ENCODE measurements at places on chromosomes 13 and 19.

- H3K27ac ChIP-seq: peak overlapping the region; percentile 30
- no peaks in the 10 kb centered on the region for H3K4me1 ChIP-seq
- H3K27me3 ChIP-seq: no peaks in the 10 kb centered on the region
- H3K36me3 ChIP-seq: peaks cover 2% of the 10 kb centered on the region
- DNase-seq: no peak
Measured at GRCh38 chr13:110338441-110339101, 31.5 kb downstream of the COL4A2 start.

DNA sequence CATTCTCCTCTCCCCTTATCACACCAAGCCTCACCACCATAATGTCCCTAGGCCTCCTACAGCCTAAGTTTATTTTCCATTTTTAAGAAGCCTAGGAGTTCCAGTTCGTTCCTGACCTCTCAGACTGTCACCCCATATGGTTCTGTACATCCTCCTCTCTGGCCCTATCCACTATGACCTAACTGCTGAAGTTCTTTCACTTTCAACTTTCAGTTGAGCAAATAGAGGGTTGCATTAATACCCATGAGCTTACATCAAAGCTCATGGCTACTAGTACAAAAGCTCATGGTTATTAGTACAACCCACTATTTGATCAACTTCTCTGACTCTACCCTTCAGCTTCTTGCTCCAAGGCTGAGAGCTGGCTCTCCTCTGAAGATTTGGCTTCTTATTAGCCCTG lies 72.9 kb downstream of the FGF14 start:
- H3K27ac ChIP-seq: peak overlapping the region; percentile 69
- peaks cover 15% of the 10 kb centered on the region for H3K4me1 ChIP-seq
- H3K36me3 ChIP-seq: no peaks in the 10 kb centered on the region

DNA sequence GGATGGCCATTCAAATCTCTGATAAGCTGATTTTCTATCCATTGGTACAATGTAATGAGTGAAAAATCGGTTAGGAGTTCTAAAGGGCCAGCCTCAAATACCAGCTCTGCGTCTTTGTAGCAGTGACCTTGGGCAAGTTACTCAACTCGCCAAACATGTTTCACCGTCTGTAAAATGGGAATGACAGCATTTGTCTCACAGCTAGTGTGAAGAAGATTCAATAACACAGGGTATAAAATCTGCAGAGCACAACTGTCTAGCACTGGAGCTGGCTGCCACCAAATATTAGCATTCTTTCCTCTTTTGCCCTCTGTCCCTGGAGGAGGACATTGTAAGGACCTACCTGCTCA lies 22.1 kb upstream of the SERP2 start:
- no peak for DNase-seq
- H3K4me1 ChIP-seq: no peaks in the 10 kb centered on the region
- peak overlapping the region; percentile 65 for H3K27ac ChIP-seq
- H3K36me3 ChIP-seq: no peaks in the 10 kb centered on the region
- H3K27me3 ChIP-seq: no peaks in the 10 kb centered on the region
- no peak overlapping the region for H3K4me3 ChIP-seq

DNA sequence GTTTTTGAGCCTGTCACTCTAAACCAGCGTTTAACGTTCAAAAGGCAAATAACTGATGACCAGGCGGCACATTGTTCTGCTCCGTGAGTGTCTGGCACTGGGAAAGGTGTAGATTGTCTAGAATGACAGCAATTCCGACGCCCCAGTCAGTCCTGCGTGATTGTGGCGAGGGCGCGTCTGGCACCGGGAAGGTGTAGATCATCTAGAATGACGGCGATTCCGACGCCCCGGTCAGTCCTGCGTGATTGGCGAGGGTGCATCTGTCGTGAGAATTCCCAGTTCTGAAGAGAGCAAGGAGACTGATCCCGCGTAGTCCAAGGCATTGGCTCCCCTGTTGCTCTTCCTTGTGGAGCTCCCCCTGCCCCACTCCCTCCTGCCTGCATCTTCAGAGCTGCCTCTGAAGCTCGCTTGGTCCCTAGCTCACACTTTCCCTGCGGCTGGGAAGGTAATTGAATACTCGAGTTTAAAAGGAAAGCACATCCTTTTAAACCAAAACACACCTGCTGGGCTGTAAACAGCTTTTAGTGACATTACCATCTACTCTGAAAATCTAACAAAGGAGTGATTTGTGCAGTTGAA lies 26.1 kb upstream of the NDUFS7 start:
- H3K27me3 ChIP-seq: no peaks in the 10 kb centered on the region
- H3K4me1 ChIP-seq: peaks cover 9% of the 10 kb centered on the region
- H3K4me3 ChIP-seq: no peak overlapping the region
- no peak for DNase-seq
